Activated CD4-positive, alpha-beta T cell treated with anti-CD3 and anti-CD28 coated beads for 1 hour (primary cell): ENCODE measurements at places on chromosomes 1 and 21.

GRCh38 chr1:177130451-177130945, 34.0 kb downstream of the ASTN1 start:
- no peak for DNase-seq

DNA sequence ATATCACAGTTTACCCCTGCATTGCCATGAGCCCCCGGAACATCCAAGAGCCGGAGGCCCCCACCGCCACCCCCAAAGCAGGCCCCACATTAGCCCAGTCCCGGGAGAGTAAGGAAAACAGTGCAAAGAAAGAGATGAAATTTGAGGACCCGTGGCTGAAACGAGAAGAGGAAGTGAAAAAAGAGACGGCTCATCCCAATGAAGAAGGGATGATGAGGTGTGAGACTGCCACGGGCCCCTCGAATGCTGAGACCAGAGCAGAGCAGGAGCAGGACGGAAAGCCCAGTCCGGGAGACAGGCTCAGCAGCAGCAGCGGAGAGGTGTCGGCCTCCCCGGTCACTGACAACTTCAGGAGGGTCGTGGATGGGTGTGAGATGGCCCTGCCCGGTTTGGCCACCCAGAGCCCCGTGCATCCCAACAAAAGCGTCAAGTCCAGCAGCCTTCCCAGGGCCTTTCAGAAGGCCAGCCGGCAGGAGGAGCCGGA, 532.4 kb downstream of the KIF26B start:
- no peak for DNase-seq

DNA sequence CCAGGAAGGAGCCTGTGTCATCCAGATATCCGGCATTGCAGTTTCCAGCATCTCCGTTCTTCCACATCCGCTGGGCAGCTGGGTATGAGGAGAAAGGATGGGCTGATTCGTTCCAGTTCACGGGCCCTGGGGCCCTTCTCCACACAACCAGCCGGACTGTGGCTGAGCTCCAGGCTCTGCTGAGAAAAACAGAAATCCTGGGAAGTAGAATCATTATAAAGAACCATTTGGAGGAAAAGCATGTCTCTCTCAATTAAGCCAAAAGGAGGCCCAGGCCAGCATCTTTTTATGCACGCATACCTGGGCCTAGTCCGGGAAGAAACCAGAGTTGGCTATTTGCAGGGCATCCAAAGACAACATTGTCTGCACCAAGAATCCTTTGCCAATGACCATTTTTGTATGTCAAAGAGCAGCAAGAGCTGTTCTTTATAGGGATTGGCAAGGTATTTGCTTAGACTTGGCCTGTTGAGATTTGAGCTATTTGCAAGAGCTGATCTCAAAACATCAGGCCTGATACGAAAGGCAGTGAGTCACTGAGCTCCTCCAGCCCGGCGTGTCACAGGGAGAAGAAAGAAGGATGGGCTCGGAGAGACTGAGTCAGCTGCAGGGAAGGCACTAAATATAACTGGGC, 84.9 kb upstream of the ARHGEF16 start:
- DNase-seq = no peak

DNA sequence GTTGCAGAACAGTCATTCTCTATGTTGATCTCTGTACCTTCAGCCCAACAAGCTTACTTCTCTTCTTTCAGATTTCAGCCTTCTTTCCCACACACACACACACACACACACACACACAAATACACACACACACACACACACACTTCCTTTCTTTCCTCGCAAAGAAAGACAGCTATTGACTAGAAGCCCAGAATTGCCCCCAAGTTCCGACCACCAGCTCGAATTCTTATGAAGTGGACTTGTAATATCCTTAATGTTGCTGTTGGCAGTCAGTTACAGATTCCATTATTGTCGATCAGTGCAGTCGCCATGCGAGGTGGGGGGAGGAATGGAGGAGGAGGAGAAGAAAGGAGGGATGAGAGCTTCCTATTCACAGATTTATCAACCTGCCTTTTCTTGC, 125.5 kb downstream of the CLEC20A start:
- no peak for DNase-seq

DNA sequence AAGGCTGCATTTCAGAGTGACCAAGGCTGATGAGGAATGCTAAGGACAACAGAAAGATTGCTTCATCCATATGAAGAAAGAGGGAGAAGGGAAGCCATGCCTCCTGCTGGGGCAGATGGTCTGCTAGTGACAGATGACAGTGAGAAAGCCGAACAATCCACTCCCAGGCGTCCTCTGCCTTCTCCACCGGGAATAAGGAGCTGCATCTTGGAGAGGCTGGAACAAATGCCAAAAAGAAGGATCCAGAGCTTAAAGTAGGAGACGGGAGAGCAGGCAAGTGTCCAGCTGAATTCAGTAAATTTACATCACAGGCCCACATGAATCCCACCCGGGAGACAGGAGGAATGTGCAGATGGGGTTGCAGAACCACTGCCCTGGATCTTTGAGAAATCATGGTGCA, 33.4 kb downstream of the DDX20 start:
- DNase-seq = no peak

DNA sequence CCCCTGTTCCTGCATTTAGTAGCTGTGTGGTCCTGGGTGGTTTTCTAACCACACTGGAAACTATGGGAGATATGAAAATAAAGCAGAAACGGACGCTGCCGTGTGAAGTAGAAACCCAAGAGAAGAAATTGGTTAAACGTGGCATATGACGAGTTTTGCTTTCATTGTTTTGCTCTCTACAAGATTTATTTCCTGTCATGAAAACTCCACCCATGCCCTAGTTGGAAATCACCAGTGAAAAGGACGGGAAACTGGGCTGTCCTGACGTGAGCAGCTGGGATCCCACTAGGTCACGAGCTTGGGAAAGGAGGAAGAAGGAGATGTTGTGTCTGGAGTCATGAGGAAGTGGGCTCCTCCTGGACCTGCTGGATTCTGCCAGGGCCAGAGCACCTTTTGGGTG, 120.8 kb upstream of the GADD45A start:
- DNase-seq = no peak

DNA sequence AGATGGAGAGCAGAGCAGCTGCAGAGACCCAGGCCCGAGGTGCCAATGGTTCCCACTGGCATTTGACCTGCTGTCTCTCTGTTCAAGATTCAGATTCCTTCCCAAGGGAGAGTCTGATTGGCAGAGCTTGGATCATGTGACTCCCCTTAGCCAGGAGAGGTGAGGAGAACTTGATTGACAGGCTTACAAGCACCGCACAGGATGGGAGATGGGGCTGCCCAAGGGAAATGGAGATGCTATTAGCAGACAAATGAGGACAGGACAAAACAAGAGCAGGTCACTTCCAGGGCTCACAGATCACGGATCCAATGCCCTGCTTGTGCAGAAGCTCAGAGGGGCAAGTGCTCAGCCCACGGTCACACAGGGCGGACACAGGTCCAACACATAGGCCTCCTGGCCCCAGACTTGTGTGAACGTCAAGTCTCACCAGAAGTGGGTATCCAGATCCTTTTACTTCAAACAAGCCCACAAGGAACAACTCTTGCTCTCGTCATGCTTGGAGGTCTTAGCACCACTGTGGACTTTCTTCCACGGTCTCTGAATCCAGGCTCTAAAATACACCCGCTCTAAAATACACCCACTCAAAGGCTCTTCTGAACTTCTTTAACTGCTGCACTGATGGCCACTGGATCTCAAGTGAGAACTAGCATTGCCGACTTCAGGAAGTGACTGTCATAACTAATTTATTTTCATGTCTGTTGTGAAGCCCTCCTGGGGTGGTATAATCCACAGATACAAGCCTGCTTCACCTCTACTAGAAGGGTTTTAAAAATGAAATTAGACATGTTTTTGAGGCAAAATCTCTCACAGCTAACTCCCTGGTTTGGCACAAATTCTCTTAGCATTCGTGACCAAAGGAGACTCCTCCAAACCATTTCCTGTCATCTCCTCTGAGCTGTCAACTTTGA, 274.9 kb downstream of the RRAGC start:
- DNase-seq = no peak

DNA sequence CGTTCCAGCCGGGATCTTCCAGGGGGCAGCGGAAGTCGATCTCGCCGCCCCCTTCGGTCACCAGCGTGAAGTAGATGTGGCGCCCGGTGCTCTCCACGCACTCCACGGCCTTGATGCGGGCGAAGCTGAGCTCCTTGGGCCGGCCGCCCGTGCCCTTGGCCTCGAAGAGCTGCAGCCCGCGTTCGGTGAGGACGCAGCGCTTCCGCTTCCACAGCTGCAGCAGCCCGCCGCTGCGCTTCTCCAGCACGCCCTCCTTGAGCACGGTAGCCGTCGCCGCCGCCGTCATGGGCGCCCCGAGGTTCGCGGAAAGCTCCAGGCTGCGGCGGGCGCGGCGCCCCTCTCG, 516 bp downstream of the PHLDA3 start:
- DNase-seq = no peak

GRCh38 chr1:244874974-244875579, 10.7 kb upstream of the HNRNPU start:
- no peak for DNase-seq

- no peak for DNase-seq
Observed at GRCh38 chr21:25967901-25968438, 202.6 kb downstream of the APP start.

GRCh38 chr1:68495968-68496679, 758 bp downstream of the DEPDC1 start:
- DNase-seq = no peak

DNA sequence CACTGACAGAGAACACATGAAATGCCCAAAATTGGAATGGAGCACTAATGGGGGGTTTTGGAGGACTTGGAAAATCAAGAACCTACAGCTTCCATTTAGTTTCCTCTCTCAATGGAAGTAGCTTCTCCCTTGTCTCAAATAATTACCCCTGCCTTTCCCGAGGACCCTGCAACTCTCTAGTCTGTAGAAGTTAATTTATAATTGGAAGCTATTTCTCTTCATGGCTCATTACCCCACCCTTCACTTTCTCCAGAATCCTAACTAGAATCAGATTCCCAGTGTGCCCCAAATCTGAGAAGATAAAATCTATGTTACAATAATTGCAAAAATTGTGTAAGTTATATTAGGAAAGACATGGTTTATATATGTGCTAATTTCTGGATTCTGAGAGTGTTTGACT, 181.5 kb upstream of the ATP1B1 start:
- DNase-seq = no peak

DNA sequence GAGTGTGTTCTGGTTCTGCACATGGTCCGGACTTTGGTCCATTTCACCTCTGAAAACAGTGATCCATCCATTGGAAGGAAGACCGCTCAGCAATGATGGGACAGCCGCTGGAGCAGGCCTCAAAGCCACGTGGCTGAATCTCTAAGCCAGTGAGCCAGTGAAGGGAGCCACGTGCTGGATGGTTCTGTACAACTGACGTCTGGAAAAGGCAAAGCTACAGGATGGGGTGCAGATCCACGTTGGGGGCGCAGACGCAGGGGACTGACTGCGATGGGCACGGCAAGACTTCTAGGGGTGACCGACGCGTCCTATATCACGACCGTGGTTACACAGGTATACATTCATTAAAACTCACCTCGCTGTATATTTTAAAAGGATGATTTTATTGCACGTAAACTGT, 10.2 kb upstream of the ARHGEF16 start:
- DNase-seq = no peak

GRCh38 chr1:246678816-246679793, 45.1 kb upstream of the SCCPDH start:
- DNase-seq = no peak

GRCh38 chr1:40317394-40318074, 448 bp upstream of the COL9A2 start:
- DNase-seq = no peak

DNA sequence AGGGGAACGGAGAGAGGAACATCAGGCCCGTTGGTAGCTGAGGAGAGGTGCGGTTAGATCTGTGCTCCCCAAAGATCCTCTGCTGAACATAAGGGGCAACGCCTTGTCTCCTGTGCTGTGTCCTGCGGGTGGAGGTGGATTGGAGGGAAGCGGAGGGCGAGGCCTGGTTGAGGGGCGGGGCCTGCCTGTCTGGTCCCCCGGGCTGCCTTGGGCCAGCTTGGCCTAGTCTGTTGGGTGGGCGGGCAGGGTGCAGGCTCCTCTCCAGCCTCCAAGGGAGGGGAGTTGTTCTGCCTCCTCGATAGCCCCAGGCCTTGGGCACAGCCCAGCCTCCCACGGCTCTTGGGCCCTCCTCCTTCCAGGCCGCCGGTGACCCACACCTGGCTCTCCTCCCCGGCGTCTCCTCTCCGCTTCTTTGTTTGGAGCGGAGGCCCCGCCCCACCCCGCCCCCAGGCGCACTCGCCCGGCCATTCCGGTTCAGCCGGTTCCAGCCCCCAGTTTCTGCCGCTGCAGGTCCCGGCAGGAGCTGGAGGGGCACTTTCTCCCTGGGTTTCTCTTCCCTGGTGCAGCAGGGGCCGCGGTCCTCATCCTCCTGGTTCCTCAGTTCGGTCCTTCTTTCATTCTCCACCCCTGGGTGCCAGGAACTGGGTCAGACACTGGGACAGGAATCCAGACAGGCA, 19.4 kb downstream of the PTPRF start:
- no peak for DNase-seq

- DNase-seq = no peak
Observed at GRCh38 chr1:87683196-87683956, 354.7 kb downstream of the LMO4 start.

DNA sequence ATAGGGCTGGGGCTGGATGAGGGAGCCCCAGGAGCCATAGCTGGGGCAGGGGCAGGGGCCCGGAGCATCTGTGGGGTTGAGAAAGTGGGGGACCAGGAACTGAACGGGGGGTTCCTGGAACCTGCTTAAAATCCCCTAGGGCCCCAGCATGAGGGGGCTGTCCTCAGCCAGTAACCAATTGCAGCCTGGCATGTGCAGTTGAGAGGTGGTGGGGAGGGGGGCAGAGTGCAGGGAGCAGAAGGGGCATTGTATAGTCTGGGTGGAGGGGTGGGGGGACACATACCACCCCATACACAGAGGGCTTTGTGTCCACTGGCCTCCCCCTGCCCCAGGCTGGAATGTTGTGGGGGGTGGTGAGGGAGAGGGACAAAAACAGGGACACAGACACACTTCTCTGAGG, at the start of gene MPZ:
MPZ (minus strand) TSS at position 101 of the 400 bp plus-strand sequence; CDS start at position 38, 63 bp downstream.
- DNase-seq = no peak

DNA sequence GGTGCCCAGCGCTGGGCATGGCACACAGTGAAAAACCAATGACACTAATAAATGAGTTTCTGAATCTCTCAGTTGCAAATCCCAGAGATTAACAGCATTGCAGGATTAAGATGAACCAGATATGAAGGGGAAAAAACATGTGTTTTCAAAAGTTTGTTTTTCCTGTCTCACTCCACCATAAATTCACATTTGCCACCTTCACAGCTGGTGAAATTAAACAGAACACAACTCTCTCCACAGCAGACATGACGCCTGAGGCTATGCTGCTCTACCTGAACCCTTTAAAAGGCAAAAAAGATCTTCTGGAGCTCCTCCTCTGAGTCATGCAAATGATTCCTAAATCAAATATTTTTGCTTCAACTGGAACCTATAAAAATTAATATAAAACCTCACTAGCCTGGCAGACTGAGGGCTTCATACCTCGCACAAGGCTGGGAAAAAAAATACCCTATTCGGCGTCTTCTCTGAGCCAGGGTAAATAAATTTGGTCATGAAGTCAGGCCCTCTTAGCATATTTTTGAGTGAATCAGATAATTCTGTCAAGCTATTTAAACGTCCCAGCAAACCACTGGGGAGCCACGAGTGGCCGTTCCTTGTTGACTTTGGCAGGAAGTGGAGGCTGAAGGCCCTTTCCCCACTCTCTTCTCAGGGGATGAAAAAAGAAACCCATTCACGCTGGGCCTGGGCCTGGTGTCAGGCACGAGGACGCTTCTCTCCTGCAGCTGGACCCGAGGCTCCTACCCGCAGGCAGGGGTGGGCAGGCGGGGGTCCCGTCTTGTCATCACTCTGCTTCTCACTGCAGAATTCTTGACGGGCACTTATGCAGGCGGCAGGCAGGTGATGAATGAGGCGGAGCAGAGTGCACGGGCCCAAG, 53.0 kb downstream of the DMRTB1 start:
- no peak for DNase-seq
